Cardiac fibroblast (primary cell): ENCODE measurements at places on chromosomes 6 and 20.
A peak's percentile ranks its signal among the peaks of the same experiment; 100 is the strongest.

GRCh38 chr20:50472693-50473664 lies 37.2 kb upstream of the PTPN1 start:
- DNase-seq = no peak

DNA sequence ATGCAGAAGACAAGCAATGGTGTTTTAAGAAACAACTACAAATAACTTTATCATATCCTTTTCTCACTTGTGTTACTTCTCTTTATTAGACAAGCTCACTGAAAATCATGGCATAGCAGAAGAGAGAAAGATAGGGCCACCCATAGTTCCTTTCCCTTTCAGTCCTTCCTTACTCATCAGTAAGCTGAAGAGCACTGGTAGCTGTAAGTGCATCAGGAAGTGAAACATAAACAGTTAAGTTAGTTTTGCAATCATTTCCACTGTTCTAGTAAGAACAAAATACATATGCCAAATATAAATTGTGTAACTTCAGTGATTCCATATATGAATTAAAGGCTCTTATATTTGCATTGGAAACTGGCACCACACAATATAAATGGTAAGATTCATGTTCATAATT lies 220.1 kb downstream of the HACE1 start:
- DNase-seq = peak; percentile 83

- DNase-seq = no peak
Observed at GRCh38 chr6:165833355-165833754, 170.3 kb upstream of the PDE10A start.

- DNase-seq = no peak
Observed at GRCh38 chr6:164928057-164928727, 381.2 kb downstream of the C6orf118 start.

- DNase-seq = no peak
Observed at GRCh38 chr20:41452226-41452625, 85.6 kb upstream of the EMILIN3 start.

GRCh38 chr6:14118091-14118439 lies 493 bp downstream of the CD83 start:
- no peak for DNase-seq

DNA sequence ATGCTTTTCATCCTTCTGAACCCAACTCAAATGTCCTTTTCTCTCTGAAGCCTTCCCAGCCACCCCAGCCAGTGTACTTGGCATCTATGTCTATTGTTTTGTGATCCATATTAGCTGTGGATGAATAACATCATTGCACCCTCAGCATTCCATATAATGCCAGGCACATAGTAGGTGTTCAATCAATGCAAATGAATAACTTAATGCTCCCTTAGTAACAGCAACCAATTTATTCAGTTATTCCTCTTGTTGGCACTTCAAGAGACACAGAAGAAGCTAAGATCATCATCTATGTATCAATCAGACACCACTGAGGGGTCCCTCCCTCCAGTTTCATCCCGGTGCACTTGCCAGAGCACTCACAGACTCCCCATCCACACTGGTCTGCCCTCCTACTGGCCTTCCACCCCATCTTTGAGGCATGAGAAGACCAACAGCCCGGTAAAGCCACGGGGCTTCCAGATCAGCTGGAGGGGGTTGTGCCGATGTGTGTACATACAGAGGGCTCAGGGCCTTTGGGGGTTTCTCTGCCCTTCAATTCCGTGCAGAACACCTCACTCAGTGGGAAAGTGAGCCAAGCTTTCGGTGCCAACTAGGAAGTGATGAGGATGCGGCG lies 2.4 kb upstream of the TAF8 start:
- DNase-seq = no peak

DNA sequence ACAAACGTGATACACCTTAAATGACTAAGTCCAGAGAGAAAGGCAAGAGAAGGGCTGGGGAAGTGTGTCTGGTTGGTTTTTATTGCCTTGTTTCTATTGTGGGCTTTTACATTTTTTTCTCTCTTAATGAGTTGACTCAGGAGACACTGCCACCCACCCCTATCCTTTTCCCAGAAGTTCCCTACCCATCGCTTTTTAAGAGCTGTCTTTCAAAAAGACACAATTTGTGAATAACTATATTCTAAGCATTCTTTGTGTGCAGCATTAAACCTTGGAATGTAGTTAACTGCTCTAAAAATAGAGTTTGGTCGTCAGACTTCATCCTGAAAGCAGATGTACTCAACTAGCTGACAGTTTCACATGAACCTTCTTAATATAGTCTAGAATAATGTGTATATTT lies 174.9 kb downstream of the ISM1 start:
- no peak for DNase-seq

GRCh38 chr20:62624325-62624690 lies 18.0 kb upstream of the SLCO4A1 start:
- no peak for DNase-seq

- no peak for DNase-seq
Observed at GRCh38 chr6:4872841-4873240, 96.6 kb downstream of the CDYL start.

GRCh38 chr6:21137700-21138335 lies 455.7 kb upstream of the SOX4 start:
- peak; percentile 27 for DNase-seq

DNA sequence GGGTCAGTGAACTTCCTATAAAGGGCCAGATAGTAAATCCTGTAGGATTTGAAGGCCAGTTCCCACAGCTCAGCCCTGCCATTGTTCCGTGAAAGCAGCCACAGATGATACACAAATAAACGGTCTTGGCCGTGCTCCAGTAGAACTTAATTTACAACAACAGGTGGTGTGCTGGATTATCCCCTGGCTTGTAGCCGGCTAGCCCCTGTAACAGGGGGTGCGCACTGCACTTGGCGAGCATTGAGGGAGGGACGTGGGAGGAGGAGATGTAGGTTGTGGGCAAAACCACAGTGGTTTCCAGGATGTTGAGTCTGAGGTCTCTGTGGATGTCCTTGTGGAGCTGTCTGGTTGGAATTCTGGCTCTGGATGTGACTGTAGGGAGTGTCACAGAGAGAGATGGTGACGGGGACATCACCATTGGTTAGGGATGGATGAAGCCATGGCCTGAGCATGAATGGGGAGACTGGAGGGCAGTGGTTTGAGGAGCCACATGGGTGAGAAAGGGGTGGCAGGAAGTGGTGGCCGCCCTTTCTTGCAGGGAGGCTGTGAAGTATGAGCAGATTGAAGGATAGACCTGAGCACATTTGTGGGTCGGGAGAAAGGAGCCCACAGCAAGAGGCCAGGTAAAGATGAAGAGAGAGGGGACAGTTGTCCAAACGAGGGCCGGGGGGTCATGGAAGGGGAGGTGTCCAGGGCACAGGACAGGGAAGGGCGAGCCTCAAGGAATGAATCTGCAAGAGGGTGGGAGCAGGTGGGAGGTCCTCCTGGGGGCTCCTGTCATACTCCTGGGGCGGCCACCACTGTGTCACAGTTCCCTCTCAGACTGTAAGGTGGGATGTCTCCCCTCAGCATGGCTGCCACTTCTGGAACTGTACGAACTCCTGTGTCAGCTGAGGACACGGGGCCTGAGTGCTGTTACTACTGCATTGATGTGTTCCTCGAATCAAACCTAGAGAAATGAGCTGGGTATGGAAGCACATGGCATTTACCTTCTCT lies 53.6 kb downstream of the CDH26 start:
- no peak for DNase-seq
